Dorsolateral prefrontal cortex (tissue), 122 donors: ENCODE measurements at places on chromosomes 3 and 15.

- DNase-seq = no peak
These were observed 723.5 kb downstream of the NLGN1 start for GRCh38 chr3:174120997-174121396.

- no peak for DNase-seq
These were observed 34.1 kb downstream of the SHC4 start for GRCh38 chr15:48929661-48930060.

- DNase-seq = no peak
These were observed 40.4 kb downstream of the BHLHE40 start for GRCh38 chr3:5019411-5020241.

- DNase-seq = no peak
These were observed 406.5 kb upstream of the CDIN1 start for GRCh38 chr15:36172955-36173354.

GRCh38 chr15:89088605-89089315 lies 504 bp downstream of the ABHD2 start:
- no peak for DNase-seq

- DNase-seq = no peak
These were observed 35.9 kb upstream of the MYH15 start for GRCh38 chr3:108546247-108546646.

- DNase-seq = no peak
These were observed 18.2 kb downstream of the EIF3J start for GRCh38 chr15:44554934-44555723.

DNA sequence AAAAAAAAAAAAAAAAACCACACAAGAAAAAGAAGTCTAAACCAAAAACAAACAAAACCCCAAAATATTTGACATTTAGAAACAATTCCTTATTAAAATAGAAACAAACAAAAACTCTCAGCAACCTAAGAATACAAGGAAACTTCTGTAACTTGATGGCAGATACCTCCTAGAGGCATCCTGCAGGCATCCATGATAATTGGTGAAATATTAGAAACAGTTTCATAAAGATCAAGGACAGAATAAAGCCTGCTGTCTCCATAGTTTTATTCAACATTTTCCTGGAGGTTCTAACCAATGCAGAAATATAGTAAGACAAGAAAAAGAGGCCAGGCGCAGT lies 63.0 kb upstream of the TRPM1 start:
- DNase-seq = no peak

GRCh38 chr3:12289524-12289923 lies 654 bp downstream of the PPARG start:
- DNase-seq = no peak

- DNase-seq = no peak
These were observed 200.1 kb upstream of the PROK2 start for GRCh38 chr3:71984843-71985613.

DNA sequence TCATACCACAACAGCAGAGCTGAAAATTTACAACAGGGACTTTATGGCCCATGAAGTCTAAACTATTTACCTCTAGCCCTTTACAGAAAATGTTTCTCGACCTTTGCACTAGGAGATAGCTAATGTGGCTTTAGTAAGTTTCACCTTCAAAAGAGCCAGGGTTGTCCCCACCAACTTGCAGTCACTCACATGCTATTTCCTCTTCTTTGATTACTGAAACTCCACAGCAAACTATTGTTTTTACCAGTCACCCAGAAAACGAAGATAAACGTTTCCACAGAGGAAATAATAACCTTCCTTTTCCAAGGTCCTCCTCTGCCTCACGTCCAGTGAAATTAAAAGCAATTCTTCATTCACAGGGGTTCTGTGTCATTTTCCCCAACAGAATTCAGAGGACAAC lies 48.2 kb downstream of the WWTR1 start:
- no peak for DNase-seq
